Activated naive CD4-positive, alpha-beta T cell treated with Interleukin-2 at 50 U/mL for 16 hours (primary cell): ENCODE measurements at places on chromosomes 7 and 10.

- DNase-seq: no peak
These were observed 208.0 kb downstream of the GALNT17 start for GRCh38 chr7:71339924-71340323.

DNA sequence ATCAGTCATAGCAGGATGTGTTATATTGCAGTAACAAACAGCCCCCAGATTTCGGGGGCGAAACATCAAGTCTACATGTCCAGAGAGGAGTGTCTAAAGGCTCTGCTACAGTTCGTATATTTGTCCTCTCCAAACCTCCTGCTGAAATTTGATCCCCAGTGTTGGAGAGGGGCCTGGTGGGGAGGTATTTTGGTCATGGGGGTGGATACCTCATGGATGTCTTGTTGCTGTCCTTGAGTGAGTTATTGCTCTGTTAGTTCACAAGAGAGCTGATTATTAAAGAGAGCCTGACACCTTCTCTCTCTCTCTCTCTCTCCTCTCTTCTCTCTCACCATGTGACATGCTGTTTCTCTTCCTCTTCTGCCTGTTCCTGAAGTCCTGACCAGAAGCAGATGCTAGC lies 343.7 kb downstream of the TCERG1L start:
- DNase-seq: no peak

- no peak for DNase-seq
These were observed 44.8 kb downstream of the MYOF start for GRCh38 chr10:93437086-93437945.

- no peak for DNase-seq
These were observed 13.6 kb downstream of the CSTF2T start for GRCh38 chr10:51685768-51686167.

- no peak for DNase-seq
These were observed 12.8 kb downstream of the SH3PXD2A start for GRCh38 chr10:103842605-103843004.

DNA sequence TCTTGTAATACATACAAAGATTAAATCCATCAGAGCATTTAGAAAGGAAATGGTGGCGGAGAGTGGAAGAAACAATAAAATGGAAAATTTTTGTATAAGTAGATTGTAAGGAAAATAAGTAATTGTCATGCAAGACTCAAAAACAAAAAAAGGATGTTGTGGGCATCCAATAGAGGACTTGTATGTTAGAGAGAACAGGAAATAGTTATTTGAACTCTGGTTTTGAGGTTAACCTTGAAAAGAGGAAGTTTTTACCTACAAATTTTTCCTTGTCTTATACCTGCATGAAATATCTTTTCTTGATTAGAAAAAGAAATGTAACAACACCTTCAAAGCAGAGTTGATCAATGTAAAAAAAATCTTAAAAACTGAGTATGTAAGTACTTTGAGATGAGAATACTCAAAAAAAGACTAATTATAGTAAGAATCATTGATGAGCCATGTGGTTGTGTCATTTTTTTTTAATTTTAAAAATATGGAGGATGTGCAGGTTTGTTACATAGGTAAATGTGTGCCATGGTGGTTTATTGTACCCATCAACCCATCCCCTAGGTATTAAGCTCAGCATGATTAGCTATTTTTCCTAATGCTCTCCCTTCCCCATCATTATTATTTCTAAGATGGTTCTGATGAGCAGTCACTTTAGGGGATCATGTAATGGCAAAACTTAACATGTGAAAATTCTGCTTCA lies 11.9 kb downstream of the TMEM106B start:
- no peak for DNase-seq

DNA sequence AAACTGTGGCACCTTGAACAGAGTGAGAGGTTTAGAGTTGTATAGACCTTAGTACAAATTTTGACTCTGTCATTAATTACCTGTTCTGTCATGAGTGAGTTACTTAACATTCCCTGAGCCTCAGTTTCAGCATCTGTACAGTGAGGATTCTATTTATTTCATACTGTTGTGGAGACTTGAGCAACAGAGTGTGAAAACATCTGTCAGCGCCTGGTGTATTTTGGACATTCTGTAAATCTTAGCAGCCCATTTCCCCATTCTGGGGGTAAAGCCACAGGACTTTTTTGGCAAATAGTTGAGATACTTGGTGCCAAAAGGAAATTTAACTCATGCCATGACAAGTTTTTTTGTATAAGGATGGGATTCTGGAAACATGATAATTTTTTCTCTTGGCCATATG lies 94.8 kb downstream of the AUTS2 start:
- no peak for DNase-seq

DNA sequence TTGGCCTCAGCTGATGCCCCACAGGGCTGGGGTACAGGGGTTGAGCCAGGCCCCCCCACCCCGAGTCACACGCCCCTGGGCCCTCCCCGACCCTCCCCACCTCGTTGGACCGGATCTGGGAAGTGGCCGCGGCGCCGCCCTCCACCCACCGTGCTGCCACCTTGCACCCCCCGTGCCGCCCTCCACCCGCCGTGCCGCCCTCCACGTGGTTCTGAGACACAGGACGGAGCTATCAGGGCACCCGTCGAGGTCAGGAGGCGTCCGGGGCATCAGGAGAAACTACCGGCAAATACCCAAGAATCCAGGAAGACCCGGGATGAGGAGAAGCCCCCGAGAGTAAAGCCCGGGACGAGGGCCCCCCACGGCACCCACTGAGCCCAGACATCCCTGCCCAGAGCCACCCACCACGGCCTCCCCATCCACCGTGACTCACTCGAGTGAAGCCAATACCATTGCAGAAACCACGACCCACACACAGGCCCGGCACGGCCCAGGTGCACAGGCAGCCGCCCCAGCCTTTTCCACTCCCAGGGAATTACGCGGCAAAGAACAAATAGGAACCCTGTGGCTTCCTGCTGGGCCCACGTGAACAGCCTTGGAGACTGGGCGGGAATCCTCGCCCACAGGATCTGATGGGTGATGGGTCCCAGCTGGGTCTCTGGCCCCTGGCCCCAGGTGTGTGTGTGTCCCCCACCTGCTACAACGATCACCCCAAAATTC lies 34.0 kb downstream of the ADAP1 start:
- DNase-seq: peak; percentile 49

- DNase-seq: peak; percentile 21
These were observed 666 bp downstream of the HNRNPF start for GRCh38 chr10:43408331-43408709.

- DNase-seq: no peak
These were observed 1088.3 kb upstream of the SORCS1 start for GRCh38 chr10:108252771-108253170.

DNA sequence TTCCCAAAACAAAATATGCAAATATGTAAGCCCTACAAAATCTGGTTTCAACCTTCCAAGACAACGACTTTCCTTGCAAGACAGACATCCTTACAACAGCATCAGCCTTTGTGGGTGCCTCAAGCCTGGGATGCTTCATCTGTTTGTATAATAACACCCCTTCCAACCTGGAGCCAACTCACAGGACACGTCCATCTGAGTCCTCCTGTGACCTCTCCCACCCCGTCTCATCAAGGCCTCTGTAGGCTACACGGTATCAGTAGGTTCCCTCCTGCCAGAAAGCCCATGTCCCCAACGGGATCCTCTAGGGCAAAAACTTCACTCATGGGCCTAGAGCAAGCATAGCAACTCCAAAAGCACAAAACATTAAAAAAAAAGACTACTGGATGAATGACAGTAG lies 173.2 kb downstream of the TNS3 start:
- DNase-seq: no peak

DNA sequence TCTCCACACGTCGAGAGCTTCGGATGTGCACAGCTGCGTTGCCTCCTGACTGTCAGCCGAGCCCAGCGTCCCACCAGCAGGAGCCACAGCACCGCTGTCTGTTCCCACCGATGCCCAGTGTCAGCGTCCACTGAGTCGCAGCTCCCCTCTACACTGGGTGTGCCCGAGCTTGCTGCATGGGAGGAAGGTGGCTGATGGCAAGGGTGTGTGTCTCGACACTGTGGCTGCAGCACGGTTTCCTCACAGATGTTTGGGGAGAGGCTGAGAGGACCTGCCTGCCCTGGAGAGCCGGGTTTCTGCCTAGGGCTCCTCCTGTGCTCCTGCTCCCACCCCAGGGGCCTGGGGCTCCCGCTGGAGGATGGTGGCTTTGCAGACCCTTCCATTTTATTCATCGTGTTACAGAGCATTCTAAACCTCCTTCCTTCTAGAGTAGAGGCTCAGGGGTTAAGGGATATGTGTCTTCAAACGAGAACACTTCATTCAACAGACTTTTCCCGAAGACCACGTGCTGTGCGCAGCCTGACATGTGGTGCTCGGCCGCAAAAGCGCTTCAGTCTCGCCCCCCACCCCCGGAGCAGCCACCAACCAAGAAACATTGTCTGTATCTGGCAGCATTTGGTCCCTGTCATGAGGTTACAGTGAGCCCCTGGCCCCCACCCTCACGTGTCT lies 384.8 kb downstream of the DNAJB6 start:
- no peak for DNase-seq

DNA sequence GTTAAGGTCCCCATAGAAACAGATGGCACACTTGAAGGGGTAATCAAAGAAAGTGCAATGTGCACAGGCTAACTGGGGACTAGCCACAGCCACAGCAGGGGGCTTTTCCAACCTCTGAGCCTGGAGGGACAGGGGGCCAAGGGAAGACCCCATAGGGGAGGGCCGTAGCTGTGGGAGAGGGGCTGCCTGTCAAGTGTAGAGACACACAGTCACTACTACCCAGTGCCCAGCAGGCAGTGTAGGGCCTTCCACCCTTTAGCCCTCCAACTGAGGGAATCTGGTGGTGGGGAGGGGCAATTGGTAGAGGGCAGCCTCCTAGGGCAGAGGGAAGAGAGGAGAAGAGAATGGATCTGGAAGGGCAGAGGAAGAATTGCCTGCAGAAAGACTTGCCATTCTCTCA lies 54.6 kb downstream of the CREB5 start:
- no peak for DNase-seq

DNA sequence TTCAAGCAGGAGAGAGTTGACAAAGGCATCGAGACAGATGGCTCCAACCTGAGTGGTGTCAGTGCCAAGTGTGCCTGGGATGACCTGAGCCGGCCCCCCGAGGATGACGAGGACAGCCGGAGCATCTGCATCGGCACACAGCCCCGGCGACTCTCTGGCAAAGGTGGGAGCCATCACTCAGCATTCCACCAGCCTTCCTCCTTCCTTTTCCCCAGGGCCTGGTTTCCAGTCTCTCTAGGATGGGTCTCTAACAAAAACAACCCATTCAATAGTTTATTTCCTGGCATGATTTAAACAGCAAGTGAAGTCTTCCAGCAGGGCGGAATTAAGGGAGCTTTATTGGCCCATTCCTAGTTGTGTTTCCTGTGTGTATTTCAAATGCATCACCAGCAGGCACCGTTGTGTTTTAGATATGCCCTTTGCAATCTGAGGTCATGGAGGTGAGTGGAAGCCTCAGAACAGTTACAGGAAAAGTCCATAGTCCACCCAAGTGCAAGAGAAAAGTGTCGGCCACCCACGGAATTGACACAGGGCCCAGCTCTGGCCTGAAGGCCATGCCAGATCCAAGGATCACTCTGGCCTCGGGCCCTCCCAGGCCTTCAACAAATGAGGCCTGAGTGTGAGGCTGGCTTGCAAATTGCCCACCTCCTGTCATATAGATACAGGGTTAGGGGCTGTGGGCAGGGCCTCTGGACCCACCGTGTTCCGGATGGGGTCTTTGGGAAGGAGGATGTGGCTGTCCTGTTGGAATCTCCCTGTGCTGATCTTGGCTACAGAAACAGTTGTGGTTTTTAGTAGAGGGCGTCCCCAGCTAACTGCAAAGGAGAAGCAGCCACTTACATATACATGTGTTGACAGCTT lies 46.9 kb upstream of the TRIM8 start:
- DNase-seq: no peak

DNA sequence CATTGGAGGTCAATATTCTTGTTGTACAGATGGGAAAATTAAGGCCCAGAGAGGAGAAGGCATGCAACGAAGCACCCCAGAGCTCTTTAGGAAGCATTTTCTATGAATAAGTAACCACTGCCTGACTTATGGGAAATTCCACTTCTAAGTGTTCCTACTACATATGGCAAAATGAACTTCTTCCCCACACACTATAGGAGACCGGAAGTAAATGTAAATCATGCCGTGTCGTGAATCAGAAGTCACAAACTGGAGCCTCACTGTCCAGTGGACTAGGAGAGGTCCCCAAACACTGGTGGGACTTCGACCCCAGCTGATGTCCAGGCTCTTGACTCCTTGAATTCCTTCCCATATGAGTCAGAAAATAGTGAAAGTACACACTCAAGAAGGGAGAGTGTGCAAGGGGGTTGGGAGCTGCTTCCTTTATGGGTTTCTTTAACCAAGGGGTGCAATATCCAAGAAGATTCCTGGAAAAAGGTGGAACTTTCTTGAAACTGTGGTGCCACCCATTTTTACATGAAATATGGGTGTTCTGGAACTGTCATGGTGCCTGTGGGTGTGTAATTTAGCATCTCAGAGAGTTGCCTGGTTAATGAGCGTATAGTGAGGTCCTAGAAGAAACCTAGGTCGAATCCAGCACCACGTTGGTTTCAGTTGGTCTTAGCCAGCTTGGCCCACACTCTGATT lies 6.7 kb downstream of the RASSF4 start:
- no peak for DNase-seq

- no peak for DNase-seq
These were observed 63.5 kb downstream of the MGMT start for GRCh38 chr10:129530581-129530980.

DNA sequence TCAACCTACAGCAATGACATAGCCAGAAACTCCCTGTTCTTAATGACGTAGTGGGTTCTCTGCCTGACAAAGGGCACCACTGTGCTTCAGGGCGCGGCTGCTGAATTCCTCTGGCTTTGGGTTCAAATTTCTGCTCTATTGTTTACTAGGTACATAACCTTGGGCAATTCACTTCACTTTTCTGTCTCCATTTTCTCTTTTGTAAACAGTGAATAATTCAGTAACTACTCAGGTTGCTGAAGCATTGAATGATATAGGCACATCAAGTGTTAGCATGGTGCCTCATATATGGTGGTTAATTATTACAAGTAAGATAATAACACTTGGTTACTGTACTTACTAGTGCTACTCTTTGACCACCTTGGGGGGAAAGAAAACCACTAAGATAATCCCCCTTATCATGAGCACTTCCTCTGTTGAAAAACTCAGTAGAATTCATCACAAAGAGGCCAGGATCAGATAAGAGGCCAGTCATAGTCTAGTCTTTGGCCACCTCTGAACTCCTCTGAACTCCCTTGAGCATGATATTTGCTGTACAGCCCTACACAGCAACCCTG lies 92.0 kb upstream of the AHR start:
- no peak for DNase-seq

GRCh38 chr10:62043421-62044021 lies 142.0 kb downstream of the ARID5B start:
- DNase-seq: no peak

GRCh38 chr7:130144312-130145171 lies 60.7 kb downstream of the TMEM209 start:
- DNase-seq: no peak

DNA sequence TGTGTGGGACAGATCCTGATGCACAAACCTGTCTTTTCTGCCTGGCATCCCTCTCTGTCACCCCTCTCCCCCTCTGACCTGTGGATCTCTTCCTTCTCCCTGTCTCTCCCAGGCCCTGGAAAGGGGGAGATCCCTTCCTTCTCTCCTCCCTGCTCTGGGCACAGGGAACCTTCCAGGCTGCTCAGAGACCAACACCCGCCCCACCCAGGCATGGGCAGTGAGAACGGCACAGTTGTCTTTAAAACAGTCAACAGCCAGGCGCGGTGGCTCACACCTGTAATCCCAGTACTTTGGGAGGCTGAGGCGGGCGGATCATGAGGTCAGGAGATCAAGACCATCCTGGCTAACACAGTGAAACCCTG lies 34.7 kb downstream of the KCNH2 start:
- no peak for DNase-seq

- no peak for DNase-seq
These were observed 36.7 kb downstream of the INPP5A start for GRCh38 chr10:132574288-132574687.
